ENCODE measurements at places on chromosomes 3 and 15.
A peak's percentile ranks its signal among the peaks of the same experiment; 100 is the strongest.

- DNase-seq: no peak
Observed at GRCh38 chr3:81839504-81840094, 78.2 kb upstream of the GBE1 start.

DNA sequence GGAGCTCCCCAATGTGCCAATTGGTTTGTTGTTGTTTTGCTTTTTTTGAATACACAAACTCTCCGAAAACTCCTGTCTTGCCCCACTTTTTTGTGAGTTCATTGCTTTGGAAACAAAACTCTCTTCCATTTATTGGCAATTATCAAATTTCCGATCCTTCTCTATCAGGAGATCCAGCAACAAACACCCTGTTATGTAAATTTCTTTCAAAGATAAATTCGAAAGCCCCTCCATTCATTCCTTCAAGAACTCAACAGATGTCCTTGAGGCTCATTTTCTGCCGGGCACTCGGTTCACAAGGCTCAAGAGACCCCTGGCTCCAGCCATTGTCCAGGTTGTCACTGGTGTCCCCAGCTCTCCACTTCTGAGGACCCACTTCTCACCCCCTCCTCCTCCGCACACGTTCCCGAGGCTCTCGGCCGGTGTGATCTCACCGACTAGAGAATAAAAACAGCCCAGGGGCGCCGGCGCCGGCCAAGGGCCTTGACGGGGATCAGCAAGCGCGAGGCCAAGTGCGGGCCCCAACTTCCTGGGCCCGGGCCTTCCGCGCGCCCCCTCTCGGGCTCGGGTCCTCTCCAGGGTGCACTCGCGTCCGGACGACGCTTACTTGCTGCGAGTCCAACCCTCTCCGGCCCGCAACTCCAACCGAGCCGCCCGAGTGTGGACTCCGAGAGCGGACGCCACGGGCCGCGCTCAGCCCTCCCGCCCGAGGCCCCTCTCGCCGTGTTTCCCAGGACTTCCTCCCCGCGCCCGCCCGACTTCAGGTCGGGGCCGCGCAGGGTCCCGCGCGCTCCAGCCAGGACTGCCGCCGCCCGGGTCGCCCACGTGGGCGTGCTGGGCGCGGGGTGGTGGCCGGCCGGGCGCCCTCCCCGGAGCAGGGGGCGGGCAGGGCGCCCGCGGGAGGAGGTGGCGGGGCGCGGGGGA lies 533 bp upstream of the SMAD3 start:
- DNase-seq: peak; percentile 26

- no peak for DNase-seq
Observed at GRCh38 chr15:33675246-33675645, 293.1 kb upstream of the CHRM5 start.

GRCh38 chr3:82595530-82595929 lies 834.1 kb upstream of the GBE1 start:
- no peak for DNase-seq

GRCh38 chr15:101359365-101359947 lies 64.4 kb upstream of the SNRPA1 start:
- DNase-seq: no peak

DNA sequence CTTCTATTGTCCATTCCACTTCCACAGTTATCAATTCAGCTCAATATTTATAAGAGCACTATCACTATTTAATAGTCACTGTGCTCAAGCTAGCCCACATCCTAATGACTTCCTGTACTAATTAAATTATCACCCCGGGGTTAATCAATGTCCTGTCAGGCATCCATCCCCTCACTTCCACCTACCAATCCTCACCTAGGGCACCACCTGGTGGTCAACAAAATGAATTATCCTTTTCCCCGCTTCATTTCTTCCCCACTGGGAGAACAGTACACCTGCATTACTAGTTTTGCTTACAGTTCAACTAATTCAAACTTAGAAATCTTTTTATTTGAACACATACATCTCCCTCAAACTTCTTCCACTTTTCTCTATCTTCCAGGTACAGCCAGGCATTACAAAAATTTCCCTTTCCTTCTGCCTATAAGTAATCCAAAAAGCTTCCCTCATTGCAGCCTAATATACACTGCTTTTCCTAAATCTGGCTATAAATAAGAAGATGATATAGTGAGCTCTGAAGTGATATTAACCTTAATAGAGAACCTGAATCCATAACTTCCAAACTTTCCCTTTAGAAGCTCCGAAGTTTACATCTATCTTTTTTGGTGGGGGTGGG lies 68.5 kb downstream of the TMCC1 start:
- peak; percentile 11 for DNase-seq

DNA sequence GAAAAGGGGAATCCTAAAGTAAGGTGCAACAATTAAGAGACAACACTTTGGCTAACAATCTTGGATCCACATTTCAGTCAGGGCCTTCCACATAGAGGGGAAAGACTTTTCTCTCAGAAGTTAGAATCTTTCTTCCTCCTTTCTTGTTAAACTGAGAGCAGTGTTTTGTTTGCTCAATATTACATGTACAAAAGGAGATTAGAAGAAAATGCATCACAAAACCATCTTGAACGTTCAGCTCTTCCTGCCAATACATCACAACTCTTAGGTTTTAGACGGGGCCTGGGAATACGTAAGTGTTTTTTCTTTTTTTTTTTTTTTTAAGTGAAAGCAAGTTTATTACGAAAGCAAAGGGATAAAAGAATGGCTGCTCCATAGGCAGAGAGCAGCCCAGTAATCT lies 39.1 kb downstream of the MAP2K1 start:
- no peak for DNase-seq

DNA sequence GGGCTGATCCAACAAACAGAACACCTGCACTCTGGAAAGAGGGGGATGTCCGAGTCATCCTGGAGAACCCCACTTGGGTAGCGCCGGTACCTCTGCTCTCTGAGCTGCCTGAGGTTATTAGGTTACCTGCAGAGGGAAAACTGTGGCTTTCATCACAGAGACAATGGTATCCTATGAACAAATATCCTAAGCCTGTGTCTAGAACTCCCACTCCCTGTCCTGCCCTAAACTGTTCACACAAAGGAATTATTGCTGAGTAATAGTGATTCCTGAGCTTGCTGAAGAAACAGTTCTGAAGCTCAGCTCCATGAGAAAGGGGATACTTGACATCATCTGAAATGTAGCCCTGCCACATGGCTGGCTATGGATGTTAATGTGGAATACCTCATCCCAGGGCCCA lies 31.9 kb upstream of the WNT5A start:
- no peak for DNase-seq
